ENCODE measurements at places on chromosomes 7 and 10.

GRCh38 chr7:32905175-32905662 is 13.7 kb upstream of the KBTBD2 start:
- DNase-seq = no peak

DNA sequence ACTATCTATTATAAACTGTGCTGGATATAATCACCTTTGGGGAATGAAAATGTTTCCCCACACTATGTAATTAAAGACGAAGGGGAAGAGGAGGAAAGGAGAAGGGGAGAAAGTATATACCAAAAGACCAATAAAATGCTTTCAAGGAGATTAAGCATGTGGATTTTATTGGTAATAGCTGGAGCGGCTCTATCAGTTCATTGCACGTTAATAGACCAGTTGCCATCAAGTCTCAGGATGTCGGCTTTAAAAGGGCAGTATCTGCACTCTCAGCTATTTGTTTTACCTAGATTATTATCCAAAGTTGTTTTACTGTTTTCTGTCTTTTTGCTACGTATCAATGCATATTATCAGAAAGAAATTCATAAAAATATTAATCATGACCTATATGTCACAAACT is 9.0 kb downstream of the ETV1 start:
- DNase-seq = no peak

- peak; percentile 1 for DNase-seq
Observed at GRCh38 chr10:42475168-42476098, 162.9 kb downstream of the ZNF33B start.

GRCh38 chr7:38151556-38151955 is 26.5 kb upstream of the STARD3NL start:
- DNase-seq = no peak

DNA sequence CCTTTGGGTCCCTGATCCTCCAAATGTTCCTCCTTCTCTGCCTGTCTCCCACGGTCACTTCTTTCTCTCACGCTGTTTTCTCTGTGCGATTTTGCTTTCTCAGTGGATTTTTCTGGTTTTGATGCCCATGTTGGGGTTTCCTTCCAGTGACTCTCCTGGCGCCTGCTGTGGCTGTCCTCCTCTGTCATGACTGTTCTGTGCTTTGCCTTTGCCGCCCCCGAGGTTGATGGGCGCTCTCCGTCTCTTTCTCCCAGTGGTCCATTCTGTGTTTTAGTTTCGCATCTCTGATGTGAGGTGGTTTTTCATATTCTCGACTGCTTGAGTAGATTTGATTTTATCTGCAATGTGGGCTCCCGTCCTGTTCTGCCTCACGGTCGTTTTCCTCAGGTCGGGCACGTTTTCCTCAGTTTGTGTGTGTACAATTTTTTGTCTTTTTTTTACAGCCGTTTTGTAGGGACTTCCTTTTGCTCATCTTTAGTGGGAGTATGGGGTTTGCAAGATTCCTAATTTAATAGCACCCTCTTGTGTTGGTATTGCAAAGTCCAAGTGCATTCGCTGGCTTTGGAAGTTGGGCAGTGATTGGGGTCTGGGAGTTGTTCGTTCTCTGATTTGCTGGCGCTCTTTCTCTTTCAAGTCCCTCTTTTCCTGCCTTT is 100.0 kb downstream of the INPP5A start:
- no peak for DNase-seq

- no peak for DNase-seq
Observed at GRCh38 chr7:25427721-25428120, 199.4 kb upstream of the NPVF start.

DNA sequence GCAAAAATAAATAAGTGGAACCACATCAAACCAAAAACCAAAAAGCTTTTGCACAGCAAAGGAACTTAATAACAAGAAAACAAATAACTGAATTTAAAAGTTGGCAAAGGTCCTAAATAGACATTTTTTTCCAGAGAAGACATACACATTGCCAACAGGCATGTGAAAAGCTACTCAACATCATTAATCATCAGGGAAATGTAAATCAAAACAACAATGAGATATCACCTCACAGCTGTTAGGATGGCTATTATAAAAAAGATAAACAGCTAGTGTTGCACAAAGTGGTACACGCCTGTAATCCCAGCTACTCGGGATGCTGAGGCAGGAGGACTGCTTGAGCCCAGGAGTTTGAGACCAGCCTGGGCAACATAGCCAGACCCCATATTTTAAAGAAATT is 2.2 kb upstream of the SUN3 start:
- no peak for DNase-seq

DNA sequence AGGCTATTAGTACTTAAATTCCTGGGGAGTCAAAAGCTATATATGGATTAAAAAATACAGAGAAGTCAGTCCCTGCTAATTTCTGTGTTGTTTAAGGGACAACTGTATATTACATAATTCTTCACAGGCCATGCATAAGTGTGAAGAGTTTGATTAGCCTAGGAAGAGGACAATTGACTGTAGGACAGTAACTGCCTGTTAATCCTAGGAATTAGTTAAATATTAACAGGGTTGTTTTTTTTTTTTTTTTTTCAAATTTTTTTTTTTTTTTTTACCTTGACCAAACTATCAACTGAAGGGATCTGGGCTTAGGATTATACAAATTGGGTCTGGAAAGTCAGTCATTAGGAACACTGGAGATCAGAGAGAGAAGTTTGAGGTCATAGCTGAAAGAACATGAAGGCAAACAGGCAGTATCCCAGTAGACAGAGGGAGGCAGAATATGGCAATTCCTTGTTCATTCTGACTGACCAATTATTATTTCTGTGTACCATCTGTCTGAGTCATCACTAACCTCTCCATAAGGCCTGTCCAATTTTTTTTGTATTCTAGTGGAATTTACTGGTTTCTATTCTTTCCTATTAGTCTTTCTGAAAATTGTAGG is 1139.2 kb downstream of the SORCS1 start:
- DNase-seq = no peak

GRCh38 chr7:105866102-105866801 is 10.1 kb downstream of the ATXN7L1 start:
- no peak for DNase-seq

GRCh38 chr10:103917302-103918052 is 507 bp downstream of the STN1 start:
- no peak for DNase-seq

DNA sequence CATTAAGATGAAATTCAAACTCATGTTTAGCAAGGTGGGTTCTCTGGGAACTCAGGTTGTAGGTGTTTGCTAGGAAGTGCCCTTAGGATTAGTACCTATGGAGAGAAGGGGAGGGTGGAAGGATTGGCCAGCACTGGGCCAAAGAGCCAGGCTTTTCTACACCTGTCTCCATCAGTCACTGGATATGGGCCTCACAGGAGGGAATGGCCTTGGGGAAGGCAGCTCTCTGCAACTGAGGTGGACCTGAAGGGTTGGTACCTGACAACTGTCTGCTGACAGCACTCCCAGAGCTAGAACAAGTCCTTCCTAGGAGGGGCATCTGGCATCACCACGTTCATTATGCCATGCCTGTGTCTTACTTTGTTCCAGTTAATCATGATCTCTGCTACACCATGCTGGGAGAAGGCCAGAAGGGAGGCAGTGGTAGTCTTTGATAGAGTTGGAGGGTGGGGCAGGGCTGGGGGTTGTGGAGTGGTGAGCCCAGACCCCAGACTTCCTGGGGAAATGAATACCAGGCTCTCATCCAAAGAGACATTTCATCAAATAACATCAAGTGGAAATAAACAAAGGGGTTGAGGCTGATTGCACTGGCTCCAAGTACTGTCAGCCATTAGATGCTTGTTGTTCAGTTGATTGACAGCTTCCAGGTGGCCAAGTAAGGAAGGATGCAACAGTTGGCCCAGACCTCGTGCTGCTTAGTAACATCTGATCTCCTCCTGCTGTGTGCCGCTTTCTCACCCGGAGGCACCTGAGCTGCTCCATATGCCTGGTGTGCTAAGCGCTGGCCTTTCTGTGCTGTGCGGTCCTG is 70.6 kb upstream of the PIK3CG start:
- no peak for DNase-seq

DNA sequence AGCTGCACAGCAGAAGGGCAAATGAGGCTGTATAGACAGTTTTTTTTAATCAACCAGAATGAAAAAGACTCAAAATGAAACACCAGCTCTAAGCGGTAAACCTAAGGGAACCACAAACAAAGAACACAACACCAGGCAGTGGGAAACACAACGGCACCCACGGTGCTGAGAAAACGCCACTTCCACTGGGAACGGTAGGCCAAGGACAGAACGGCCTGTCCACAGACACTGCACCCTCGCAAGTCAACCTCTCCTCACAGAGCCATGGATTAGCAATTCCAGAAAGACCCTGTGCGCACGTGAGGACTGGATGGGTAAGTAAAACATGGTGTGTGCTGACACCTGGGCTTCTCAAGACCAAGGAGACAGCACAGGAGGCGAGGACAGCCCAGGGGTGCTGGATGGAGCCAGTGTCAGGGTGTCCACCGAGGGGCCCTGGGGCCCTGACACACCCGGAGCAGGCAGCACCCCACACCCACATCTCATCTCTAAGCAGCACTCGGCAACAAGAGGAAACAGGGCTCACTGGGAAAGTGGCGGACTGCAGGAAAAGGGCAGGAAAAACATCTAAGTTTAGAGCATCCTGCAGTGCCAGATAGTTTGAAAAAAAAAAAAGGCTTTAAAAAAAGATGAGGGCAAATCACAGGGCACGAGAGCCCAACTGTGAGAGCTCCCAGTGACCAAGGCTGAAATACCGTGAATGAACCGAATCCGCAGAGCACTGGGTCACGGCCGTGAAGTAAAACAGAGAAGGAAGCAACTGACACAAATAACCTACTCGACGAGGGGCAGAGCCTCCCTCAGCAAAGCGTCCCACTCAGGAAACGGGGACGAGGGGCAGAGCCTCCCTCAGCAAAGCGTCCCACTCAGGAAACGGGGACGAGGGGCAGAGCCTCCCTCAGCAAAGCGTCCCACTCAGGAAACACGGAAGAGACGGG is 120.2 kb downstream of the MAD1L1 start:
- no peak for DNase-seq

DNA sequence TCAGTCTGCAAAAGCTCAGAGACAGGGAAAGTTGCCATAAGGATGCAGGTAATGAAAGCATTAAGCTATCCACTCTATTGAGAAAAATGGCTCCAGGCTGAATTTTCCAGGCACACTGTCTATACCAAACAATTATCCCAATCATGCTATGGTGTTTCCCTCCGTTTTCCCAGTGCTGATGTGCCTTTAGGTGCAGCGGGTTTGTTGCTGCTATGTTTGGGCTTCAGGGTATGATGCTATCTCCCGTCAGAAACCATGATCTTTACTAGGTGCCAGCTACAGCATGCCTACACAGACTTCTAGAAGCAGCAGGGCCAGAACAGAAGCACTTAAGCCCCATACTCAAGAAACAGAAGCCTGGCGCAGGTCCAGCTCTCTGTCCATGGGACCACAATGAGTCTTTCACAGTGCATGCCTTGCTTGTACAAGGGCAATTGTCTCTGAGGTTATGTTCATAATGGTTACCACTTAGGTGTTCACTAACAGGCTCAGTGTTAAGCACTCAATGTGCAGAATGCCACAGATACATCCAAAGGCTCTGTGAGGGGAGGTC is 19.4 kb downstream of the STEAP1B start:
- no peak for DNase-seq

GRCh38 chr7:7109934-7110333 is 72.4 kb upstream of the C1GALT1 start:
- DNase-seq = no peak

DNA sequence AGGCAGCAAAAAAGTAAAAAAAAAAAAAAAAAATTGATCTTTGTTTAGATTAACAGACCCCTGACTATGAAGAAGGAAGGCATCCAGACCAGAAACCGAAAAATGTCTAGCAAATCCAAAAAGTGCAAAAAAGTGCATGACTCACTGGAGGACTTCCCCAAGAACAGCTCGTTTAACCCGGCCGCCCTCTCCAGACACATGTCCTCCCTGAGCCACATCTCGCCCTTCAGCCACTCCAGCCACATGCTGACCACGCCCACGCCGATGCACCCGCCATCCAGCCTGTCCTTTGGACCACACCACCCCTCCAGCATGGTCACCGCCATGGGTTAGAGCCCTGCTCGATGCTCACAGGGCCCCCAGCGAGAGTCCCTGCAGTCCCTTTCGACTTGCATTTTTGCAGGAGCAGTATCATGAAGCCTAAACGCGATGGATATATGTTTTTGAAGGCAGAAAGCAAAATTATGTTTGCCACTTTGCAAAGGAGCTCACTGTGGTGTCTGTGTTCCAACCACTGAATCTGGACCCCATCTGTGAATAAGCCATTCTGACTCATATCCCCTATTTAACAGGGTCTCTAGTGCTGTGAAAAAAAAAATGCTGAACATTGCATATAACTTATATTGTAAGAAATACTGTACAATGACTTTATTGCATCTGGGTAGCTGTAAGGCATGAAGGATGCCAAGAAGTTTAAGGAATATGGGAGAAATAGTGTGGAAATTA is 19.4 kb downstream of the GATA3 start:
- DNase-seq = no peak

DNA sequence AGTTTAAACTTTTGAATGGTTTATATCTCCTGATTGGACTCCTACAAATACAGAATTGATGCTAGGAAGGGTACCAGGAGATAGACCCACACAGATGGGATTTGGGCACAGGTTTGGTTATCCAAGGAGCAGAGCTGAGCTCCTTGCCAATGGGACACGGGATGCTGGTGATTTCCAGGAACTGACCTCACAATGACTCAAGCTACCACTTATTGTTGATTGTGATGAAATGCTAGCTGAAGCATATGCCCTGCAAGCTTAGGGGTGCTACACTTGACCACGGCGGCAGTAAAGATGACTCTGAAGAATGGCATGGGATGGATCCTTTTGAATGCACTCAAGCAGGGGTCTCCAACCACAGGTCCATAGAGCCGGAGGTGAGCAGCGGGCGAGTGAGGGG is 45.5 kb upstream of the VKORC1L1 start:
- DNase-seq = no peak

DNA sequence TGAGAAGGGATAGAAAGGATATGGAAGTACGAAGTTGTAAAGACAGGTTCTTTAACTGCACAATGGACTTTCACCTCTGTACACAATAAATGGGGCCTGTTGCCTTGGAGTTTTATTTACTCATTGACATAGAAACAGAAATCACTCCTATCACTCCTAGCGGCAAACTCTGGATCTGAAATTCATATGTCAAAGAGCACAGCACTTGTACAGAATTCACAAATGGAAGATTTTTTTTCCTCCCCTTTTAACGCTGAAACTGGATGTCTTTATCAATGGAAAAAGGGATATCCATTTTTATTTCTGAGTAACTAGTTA is 18.2 kb downstream of the NT5C3A start:
- DNase-seq = no peak

DNA sequence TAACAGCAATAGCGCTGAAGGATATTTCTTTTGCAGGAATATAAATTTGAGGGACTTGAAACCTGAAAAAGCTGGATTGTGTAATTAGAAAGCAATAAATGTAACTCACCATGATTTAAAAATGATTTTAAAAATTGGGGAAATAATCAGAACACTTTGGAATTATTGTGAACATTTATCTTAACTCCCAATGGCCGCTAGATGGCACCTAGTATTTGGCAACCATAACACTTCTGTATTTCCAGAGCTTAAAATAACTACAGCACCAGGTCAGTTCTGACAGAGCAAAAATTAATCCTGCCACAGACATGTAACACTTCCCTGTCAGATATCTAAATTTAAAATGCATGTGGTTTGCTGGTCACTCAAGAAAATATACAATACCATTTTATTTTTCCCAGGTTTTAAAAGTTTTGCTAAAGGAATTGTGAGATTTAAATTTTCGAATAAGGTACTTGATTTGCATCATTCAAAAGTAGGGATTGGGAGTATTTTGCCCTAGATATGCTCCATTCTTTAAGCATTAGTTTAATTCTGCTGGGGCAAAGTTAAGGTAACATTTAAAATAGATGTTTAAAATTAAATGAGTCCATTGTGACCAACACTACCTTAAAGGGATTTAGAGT is 144.5 kb downstream of the PPP1R3A start:
- DNase-seq = peak; percentile 20
